ENCODE measurements at places on chromosomes 13 and 19.

- DNase-seq: no peak
These were observed 81.0 kb downstream of the NUFIP1 start for GRCh38 chr13:44908266-44908665.

GRCh38 chr19:48090281-48090802, 20.3 kb downstream of the PLA2G4C start:
- no peak for DNase-seq

GRCh38 chr19:48292798-48293197, 22.9 kb downstream of the ZNF114 start:
- DNase-seq: no peak

DNA sequence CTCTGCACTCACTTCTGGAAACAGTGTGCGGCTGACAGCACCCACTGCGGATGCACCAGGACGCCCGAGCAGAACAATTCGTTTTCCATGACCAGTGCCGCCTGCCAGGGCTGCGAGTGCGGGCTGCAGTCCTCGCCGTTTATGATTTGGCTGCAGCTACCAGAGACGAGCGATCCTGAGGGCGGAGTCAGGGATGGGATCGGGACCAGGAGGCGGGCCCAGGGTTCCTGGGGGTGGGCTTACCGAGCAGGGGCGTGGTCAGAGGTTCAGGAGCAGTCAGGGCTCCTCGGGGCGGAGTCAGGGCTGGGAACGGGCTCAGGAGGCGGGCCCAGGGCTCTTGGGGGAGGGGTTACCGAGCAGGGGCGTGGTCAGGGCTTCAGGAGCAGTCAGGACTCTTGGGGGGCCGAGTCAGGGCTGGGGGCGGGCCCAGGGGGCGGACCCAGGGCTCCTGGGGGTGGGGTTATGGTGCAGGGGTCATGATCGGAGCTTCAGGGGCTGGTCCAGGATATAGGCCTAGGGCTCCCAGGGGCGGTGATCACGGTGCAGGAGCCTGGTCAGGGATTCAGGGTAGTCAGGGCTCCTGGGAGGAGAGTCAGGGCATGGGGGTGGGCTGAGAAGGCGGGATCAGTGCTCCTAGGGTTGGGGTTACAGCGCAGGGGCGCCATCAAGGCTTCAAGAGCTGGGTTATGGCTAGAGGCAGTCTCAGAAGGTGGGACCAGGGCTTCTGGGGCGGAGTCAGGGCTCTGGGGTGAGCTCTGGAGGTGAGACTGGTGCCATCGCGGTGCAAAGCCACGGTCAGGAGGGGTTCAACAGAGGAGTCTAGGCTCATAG, 1.7 kb downstream of the KLK4 start:
- no peak for DNase-seq

DNA sequence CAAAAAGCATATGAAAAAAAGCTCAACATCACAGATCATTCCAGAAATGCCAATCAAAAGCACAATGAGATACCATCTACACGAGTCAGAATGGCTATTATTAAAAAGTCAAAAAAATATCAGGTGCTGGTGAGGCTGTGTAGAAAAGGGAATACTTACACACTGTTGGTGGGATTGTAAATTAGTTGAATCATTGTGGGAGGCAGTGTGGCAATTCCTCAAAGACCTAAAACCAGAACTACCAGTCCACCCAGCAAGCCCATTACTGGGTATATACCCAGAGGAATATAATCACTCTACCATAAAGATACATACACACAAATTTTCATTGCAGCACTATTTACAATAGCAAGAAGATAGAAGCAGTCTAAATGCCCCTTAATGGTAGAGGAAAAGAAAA, 529.9 kb downstream of the SLITRK1 start:
- no peak for DNase-seq

GRCh38 chr13:39144941-39145533, 106.8 kb downstream of the NHLRC3 start:
- peak; percentile 34 for DNase-seq

DNA sequence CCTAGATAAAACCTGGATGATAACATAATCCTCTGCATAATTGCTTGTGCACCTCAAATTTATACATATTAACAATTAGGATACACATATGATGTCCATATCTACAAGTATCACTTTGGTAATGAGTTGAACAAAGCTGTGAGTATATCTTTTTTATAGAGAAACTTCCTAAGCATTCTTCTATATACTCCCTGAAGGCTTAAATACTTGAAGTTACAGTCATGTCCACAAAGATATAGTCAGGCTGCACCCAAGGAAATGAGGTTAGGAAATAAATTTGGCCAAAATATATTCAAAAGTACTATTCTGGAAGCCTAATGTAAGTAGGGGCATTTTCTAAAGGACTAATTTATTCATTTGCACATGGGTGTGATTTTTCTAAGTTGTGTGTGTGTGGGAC, 761.5 kb downstream of the PCDH9 start:
- DNase-seq: no peak

GRCh38 chr13:99258946-99259345, 767 bp upstream of the GPR18 start:
- no peak for DNase-seq

GRCh38 chr13:30400376-30400775, 21.9 kb upstream of the UBE2L5 start:
- DNase-seq: no peak

GRCh38 chr13:94162289-94162688, 317.2 kb downstream of the DCT start:
- no peak for DNase-seq

GRCh38 chr13:110866491-110867170, 48.2 kb downstream of the ANKRD10 start:
- DNase-seq: no peak

- no peak for DNase-seq
These were observed 53.2 kb upstream of the SHKBP1 start for GRCh38 chr19:40523322-40524047.

DNA sequence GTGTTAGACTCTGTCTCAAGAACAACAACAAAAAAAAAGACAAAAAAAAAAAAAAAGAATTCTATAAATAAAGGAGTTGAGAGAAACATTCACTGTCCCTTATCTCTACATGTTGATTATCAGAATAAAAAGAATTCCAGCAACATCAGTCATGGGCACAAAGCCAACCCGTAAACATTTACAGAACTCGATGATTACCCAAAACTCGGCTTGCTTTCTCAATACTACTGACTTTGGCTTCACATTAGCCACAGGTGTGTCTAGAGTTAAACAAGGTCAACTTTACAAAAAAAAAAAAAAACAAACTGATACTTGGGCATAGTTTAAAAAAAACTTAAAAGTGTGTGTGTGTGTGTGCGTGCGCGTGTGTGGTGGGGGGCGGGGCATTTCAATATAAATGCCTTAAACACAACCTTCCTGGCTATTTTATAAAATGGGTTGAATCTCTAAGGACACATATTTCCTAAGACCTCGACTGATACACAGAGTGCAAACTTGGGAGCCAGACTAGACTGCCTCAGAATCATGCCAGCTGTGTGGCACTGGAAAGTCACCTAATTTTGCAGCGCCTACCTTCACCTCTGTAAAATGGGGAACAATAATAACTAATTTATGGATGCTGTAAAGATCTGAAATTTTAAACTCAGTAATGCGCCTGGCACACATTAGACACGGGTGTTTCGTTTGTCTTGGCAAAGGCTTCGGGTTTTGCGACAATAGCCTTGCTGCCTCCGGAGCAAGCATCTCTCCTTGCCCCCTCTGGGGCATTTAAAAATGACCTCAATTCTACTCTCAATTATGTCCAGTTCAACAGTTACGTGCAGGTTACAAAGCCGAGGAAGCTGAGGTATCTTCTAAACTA, 922 bp downstream of the EBPL start:
- DNase-seq: no peak

DNA sequence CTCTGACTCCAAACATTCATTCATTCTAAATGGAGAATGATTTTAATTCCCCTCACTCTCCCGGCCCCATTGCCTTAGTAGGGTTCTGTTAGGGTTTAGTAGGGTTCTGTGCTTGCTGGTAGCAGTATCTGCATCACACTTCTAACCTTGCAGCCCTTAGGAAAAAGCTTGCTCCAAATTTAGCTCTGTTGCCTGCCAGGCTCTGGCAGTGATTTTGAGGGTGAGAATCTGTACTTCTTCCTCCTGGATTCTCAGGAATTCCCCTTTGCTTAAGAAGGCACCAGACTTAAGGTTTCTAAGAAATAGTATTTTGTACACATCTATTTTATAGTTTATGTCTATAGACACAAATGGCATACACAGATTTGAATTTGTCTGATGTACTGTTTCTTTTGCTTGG, 14.7 kb downstream of the B3GLCT start:
- no peak for DNase-seq

- DNase-seq: no peak
These were observed 230.6 kb downstream of the MTUS2 start for GRCh38 chr13:29050719-29051118.

All from renal cortex interstitium (tissue), 15 donors.